Femur (tissue), 1 donor: ENCODE measurements at places on chromosomes 13 and 19.

GRCh38 chr13:43472339-43472738, 314.4 kb downstream of the ENOX1 start:
- DNase-seq, result peak; percentile 66

DNA sequence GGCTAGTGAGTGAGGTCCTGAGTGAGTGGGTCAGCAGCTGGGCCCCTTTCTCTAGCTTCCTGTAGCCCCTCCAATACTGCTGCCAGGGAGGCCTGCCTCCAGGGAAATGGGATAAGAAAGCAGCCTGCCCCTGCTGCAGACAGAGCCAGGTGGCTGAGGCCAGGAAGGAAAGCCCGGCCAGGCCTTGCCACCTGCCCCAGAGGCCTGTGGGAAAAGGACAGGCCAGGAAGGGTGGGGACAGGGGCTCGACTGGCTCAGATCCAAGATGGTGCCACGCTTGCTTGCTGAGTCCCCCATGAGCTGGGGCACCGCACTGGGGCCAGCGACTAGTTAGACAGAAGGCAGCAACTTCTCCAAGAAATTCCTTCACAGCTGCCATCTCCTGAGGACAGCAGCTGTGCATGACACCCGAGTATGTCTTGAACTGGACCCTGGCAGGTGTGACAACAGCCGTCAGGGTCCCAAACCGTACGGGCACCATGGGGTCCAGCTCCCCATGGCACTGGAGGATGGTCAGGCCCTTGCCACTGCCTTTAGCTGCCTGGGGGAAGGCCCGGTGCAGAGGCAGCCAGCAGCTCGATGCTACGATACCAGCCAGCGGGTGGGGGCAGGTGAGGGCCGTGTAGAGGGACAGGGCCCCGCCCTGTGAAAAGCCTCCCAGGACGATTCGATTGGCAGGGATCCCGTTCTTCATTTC, 5.1 kb upstream of the PRR36 start:
- peak; percentile 43 for DNase-seq

DNA sequence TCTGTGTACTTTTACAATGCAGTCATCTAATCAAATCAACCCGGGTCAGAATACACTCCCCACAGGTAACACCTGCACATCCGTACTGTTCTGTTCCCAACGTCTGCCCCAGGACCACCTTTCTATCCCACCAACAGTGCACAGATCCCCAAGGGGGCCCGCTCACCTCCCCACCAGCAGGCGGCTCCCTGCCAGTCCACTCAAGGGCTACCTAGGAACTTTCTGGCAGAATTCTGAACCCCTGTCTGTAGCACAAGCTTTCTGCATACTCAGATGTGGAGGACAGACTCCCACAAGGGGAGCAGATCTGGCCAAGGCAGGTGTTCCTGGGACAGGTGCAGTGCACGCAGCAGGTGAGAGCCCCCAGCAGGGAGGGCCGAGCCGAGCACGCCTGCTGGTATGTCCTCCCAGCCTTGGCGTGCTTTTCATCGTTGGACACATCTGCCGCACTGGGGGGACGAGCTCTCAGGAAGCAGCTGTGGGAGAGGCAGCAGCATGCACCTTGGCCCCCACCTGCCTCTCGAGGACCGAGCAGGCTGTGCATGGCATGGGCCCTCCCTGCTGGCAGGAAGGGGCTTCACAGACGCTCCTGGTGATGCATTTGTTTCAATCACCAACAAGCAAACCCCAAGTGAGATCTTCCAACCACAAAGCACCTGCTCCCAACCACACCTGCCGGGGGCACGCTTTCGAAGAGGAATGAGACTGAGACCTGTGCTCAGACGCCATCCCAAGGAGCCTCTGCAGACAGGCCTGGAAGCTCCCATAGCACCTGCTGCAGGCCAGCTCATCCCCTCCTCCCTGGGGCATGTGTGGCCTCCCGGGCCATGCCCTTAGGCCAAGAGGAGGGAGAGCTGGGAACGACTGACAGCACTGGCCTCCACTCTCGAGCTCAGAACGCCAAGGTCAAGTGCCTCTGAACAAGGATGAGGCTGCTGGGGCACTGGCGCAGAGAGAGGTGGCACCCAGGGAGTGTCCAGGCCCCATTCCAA, 35.9 kb downstream of the RAB20 start:
- DNase-seq, result no peak

DNA sequence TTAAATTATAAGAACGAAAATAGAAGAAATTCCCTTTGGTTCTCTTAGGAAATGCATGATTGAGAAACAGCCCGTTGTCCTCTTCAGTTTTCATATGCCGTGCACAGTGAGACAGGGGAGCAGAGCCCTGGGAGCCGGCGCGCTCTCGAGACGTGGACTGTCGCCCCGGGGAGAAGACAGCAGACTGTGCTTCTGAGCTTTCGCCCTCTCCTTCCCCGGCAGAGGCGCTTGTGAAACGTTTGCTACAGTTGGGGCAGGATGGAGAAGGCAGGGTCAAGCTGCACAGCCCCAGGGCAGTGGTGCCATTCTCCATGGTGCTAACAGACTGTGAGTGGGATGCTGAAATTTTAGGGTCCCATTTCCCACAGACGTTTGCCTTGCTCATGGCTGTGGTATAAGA, 192.2 kb upstream of the KL start:
- DNase-seq, result no peak

GRCh38 chr13:48749144-48749543, 95.4 kb downstream of the CYSLTR2 start:
- no peak for DNase-seq

DNA sequence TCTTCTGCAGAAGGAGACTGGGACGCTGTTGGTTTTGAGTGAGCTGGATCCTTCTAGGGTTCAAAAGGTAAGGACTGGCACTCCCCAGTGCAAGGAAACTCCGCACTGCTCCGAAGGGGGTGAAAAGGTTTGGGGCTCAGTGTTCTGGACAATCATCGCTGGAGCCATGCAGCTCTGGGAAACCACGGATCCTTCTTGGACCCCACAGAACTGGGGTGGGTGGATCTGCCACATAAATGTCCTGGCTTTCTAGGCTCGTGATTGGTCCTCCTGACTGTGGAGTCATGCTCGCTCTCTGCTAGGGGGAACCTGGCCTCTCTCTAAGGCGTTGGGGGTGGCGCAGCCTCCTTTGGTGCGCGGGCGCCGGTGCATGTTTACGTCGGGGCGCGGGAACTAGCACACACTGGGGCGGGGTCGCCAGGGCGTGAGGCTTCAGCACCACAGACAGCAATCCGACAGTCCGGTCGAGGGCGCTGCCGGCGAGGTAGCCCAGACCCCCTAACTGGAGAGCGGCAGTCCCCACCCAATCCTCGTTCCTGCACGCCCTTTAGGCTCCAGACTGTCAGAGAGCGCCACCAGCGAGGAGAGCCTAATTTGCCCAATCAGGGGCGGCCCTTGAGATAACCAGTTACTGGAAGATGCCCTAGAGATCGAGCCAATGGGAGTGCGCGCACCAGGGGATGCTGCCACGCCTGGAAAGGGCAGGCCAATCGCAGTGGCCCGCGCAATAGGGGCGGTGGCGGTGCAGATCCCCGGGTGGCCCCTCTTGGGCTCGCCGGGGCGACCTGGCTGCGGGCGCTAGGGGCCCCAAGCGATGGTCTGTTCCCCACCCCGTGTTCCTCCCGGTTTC, 913 bp upstream of the ELAVL3 start:
- DNase-seq, result peak; percentile 70

DNA sequence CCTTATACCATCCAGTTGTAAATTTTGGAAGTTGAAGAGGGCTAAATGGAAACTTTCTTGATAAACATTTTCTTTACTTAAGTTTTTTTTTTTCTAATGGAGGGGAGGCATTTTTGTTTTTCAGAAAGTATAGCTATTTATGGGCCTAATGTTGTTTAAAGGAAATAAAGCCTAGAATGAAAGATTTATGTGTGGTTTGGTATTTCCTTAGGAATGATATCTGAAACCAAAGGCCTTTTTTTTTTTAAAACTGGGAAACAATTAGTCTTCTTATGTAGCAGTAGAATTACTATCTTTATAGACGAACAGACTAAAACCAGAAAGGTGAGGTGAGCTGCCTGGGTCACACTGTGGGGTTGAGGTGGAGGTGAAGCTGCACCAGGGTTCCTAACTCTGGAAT, 80.1 kb downstream of the ESD start:
- DNase-seq, result no peak

GRCh38 chr13:113076681-113077401, 28.8 kb upstream of the F7 start:
- DNase-seq, result no peak

DNA sequence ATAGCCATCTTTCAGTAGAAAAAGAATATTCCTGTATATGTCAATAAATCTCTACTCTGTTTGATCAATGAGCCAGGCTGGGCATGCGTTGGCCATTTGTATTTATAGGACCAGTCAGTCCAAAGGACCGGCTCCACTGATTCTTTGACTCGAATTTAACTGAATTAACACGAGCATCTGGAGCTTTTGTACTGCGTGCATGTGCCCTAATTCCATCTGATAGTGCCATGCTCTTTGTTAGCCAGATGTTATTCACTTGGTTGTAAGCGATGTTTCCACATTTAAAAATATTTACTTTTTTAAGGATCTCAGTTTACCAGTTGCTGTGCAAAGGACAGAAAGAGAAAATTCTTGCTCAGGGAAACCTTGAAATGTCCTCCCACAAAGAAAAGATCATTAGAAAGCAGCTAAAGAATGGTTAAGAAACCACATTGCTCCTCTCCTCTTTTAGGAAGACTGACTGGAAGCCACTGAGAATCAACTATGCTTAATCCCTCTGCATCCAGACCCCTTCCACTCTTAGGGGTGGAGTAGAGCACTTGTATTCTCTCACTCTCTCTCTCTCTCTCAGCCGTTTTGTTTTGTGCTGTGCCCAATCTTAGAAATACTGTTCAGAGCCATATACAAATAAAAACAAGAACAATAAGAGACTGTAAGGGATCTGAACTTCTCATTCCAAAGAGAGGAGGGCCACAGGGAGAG, 165.8 kb downstream of the DCLK1 start:
- DNase-seq, result no peak

- DNase-seq, result no peak
These were observed 275.6 kb downstream of the KLF5 start for GRCh38 chr13:73334445-73334844.

- no peak for DNase-seq
These were observed 9.7 kb upstream of the ZNF709 start for GRCh38 chr19:12494260-12494860.
